ENCODE measurements at places on chromosomes 5 and 9. TPM values are rescaled to one million over a fixed set of nuclear protein-coding genes. Genes with fewer than 3 reads are reported as not detected.

SLC12A7 gene
- 37.5 TPM for total RNA-seq

ANKRD18B gene
- total RNA-seq: not detected

ACO1 gene
- total RNA-seq: 8.5 TPM

- DNase-seq: no peak
Measured at GRCh38 chr5:15007646-15008045, 136.1 kb upstream of the ANKH start.

GRCh38 chr5:111973961-111974360 lies 217.0 kb upstream of the NREP start:
- no peak for DNase-seq

DNA sequence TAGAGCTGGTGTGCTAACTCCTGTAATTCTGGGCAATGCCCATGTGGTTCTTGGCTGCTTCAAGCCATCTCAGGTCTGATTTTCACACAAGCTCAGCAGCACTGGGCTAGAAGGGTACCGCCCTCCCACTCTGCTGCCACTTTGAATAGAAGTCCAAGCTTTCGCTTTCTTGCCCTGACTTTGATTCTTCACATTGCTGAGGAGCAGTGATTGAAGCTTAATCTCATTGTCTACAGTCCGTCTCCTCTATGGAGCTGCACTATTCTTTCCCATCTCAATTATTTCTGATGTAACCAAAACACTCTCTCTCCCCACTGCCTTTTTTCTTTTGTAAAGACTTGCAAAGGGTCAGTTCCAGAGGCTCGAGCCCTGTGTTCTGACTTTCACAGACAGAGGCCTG lies 12.9 kb upstream of the RNF183 start:
- no peak for DNase-seq

DNA sequence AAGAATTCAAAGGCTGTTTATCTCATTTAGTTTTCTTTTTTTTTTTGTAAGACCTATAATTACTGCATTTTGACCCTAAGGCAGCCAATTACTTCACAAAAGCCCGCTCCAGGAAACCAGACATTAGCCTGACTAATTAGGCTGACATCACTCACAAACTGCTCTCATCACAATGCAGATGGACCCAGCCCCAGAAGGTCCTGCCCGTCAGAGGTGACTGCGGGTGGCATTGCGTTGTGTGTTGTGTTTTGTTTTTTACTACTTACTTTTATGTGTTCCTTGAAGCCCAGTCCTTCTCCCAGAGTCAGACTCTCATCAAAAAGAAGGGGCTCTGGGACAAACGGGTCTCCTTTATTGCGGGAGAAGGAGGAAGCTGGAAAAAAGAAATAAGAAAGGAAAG lies 172.2 kb downstream of the HSD17B3 start:
- no peak for DNase-seq

- no peak for DNase-seq
Measured at GRCh38 chr5:177325868-177326381, 14.2 kb upstream of the MXD3 start.

- DNase-seq: no peak
Measured at GRCh38 chr5:10753178-10753577, 7.9 kb downstream of the DAP start.

DNA sequence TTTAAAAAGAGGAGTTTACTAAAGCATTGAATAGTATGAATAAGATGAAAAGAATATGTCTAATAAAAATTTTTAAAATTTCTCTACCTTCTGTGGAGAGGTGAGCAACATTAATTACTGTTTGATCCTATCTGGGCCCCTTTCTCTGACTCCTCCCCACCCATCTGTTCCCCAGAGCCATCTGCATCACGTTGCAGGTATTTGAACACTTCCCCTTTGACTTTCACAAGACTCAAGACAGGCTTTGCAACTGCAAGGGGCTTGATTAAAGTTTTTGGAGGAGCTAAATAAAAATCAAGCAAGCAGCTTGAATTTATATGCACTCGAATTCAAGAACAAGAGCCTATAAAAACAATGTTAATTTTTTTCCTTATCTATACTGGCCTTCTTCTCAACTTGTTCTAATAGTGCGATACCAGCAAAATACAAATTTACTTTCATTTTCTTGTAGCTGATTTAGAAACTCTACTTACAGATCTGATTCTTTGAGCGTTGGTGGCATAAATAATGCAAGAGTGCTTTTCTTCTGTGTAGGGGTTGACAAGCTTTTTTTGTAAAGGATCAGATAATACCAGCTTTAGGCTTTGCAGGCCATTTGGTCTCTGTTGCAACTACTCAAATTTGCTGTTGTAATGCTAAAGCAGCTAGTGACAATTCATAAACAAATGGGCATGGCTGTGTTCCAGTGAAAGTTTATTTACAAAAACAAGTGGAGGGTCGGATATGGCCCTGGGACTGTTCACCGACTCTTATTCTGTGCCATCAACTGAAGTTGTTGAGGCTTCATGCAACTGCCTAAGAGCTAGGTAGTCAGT lies 21.2 kb downstream of the TXNDC8 start:
- DNase-seq: no peak

DNA sequence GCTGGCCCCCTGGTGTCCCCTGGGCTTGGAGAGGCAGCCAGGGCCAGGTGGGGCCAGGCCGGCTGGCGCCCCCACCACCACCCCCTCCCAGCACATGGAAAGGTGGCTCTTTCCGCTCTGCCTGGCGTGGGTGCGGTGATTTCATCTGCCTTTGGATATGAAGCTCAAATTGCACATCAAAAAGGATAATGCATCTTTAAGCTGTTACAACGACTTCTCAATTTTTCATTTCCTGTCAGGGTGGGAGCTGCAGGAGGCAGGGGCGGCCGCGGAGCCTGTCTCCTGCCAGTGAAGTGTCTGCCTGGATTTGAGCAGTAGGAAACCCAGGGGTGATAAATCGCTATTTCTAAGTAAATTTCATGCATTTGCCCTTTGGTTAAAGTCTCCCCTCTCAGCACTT lies 169.2 kb upstream of the MVB12B start:
- DNase-seq: no peak

Measured in activated naive CD8-positive, alpha-beta T cell treated with anti-CD3 and anti-CD28 coated beads, Interleukin-2, amount 10 ng/mL, durations not matched to agents 7 days and 5 days (primary cell).